Nucleus accumbens (tissue), 56 donors: ENCODE measurements at places on chromosomes 5 and 9.

DNA sequence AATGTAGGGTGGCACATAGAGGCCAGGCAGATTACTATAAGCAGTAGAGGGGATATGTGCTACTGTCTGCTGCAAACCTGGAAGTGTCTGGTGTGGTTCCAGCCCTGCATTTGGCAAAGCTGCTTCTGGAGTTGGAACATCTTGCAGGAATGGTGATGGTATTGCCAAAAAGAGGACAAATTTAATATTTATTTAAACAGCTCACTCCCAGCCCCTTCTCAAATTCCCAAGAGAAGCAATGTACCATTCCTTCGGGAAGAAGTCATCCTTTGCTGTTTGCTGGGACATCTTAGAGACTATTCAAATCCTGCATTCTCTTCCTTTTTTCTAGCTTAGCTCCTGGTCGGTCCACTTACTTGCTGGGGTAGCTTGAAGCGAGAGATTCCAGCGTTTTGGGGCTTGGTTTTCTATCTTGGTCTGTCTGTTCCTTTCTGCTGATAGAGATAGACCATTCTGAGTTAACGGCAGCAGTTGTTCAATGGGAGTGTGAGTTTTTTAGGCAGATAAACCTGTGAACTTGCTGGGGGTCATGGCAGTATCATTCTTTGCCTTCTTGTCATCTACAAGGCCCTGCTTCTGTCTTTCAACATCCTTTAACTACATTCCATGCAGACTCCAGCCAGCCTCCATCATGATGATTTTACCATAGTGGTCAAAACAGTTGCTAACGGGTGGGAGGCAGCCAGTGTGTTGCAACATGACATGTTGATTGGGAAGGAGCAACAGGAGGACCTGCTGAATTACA lies 69.9 kb downstream of the RCL1 start:
- DNase-seq = no peak

DNA sequence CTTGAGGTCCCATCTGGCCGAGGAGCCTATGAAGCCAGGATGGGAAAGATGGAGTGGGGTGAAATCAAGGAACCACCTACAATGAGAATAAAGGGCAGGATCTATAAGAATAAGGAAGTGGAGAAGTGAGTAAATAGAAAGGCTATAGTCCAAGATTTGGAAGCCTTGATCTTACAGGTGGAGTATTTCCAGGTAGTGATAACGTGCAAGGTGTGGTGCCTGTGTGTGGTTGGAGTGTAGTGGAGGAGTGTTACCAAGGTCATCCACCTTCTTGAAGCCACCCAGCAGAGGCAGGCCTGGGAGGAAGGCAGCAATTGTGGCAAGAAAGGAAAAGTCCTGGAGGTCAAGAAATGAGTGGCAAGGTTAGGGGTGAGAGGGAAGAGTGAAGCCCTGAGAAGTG lies 72.9 kb downstream of the IQGAP2 start:
- DNase-seq = no peak

- no peak for DNase-seq
Measured at GRCh38 chr5:65172486-65173129, 309.1 kb downstream of the ADAMTS6 start.

- DNase-seq = no peak
Measured at GRCh38 chr5:104247260-104247659, 684.7 kb upstream of the NUDT12 start.

DNA sequence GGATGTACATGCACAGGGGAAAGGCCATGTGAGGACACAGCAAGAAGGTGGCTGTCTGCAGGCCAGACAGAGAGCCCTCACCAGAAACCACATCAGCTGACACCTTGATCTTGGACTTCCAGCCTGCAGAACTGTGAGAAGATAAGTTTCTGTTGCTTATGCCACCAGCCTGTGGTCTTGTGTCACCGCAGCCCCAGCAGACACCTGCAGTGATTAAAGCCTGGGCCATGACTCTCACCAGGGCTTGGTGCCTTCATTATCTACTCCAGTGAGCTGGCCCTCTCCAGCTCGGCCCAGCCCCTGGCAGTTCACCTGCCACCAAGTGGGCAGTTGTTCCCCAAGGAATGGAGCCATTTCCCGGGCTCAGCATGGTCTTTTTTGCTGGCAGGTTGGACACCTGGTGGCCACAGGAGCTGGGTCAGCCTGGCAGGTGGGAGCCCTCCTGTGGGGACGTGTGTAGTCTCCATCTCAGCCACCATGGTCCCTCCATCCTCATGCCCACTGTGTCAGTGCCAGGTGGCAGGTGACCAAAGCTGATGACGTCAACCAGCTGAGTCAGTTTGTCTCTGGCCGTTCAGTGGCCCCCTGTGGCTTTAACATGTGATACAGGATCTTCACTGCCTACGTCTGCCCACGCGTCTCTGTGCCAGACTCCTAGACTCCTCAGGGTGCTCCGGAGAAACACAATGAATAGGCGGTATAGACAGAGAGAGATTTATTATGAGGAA lies 99.9 kb upstream of the PPP1R26 start:
- DNase-seq = no peak

DNA sequence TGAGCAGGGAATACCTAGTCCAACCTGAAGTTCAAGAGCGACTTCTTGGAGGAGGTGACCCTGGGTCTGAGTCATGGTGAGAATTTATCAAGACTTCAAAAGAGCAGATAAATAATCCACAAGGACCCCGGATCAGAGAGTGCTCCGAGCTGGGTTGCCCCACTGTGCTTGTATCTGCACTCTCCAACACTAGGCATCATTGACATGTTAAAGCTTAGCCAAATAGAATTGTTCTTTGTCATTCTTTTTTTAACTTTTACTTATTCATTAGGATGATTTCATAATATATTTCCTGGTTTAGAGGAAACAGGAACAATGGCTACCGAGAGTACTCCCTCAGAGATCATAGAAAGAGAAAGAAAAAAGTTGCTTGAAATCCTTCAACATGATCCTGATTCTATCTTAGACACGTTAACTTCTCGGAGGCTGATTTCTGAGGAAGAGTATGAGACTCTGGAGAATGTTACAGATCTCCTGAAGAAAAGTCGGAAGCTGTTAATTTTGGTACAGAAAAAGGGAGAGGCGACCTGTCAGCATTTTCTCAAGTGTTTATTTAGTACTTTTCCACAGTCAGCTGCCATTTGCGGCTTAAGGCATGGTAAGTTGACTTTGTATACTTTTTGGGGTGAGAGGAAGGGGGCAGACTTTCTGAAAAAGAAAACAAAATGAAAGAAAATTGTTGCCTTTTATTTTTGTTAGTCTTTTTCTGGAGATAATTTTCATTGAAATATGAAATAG lies at the start of gene CARD6:
CARD6 (plus strand) TSS at position 300 of the 738 bp plus-strand sequence; CDS start at position 316, 16 bp downstream.
- no peak for DNase-seq

- DNase-seq = no peak
Measured at GRCh38 chr5:157816682-157817386, 42.1 kb downstream of the CLINT1 start.

GRCh38 chr9:109232449-109233237 lies 65.6 kb upstream of the FRRS1L start:
- DNase-seq = peak; percentile 22

- peak; percentile 10 for DNase-seq
Measured at GRCh38 chr9:134055981-134056461, 11.8 kb downstream of the BRD3 start.

DNA sequence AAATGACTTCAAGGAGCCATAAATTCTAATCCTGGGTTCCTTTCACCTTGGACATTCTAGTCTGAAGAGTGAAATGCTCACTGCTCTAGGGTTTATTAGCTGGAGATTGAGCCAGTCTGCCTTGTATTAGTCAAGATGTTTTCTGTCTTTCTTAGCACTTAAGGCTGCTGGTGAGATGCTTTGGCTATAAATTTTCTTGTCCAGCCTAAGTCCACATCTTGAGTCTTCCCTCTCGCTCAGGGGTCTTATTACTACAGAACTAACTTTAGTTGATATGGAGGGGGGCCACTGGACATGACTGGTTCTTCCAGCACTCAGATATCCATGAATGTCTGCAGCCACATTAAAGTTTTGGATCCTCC lies 316.4 kb downstream of the ARHGAP26 start:
- DNase-seq = no peak

GRCh38 chr9:34557426-34558321 lies 31.9 kb downstream of the CNTFR start:
- DNase-seq = no peak

DNA sequence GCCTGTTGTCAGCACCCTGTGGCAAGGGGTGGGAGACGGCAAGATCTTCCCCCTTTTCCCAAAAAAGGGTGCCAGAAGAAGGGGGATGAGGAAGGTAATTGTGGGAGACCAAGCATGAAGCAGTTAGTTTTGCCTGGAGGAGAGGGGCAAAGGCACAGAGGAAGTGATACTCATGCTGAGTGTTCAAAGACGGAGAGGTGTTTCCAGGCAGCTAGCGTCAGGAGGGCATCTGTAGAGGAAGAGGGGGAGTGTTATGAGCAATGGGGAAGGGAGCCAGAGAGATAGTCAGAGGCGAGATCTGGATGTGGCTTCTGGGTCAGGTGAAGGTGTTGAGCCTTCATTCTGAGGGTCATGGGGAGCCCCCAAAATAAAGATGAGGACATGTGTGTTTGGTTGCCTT lies 26.9 kb upstream of the ADAM19 start:
- no peak for DNase-seq

DNA sequence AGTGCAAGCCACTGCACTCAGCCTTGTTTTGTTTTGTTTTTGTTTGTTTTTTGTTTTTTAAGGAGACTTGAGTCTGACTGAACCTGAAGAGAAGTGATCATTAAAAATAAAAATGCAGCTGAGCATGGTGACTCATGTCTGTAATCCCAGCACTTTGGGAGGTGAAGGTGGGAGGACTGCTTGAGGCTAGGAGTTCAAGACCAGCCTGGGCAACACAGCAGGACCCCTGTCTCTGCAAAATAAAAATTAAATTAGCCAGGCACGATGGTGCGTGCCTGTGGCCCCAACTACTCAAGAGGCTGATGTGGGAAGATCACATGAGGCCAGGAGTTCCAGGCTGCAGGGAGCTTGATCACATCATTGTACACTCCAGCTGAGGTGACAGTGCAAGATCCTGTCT lies 6.2 kb downstream of the SLC1A1 start:
- DNase-seq = no peak

DNA sequence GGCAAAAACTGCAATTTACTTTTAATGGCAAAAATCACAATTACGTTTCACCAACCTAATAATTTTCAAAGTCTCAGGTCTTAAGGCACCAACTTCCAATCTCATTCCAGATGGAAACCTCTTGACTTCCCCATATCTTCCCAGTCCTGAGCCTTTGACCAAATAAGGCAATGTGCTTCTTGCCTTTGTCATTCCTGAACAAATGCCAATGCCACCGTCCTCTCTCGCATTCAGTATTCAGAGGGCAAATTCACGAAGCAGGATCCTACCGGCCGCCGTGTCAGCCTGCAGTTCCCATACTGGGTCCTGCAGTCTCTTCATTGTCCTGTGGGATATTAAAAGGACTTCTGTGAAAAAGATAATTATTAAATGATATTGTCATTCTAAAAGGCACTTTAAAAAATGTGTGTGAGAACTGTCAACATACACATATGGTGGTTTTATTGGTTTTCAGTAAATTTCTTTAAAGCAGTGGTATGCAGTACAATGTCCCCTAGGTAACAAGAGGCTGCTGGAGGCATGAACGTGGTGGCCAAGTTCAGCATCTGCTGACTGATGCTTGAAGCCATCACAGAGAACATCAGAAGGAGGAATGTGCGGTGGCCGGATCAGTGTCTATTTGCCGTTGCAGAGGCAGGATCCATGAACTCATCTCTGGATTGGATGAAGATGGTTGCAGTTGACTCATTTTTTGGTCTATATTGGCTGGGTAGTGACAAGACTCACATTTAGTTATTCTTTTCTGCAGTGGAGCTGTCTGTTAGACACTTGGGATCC lies 101.4 kb upstream of the IRX4 start:
- no peak for DNase-seq

GRCh38 chr9:35907711-35908503 lies 1.4 kb upstream of the SPAAR start:
- DNase-seq = no peak

DNA sequence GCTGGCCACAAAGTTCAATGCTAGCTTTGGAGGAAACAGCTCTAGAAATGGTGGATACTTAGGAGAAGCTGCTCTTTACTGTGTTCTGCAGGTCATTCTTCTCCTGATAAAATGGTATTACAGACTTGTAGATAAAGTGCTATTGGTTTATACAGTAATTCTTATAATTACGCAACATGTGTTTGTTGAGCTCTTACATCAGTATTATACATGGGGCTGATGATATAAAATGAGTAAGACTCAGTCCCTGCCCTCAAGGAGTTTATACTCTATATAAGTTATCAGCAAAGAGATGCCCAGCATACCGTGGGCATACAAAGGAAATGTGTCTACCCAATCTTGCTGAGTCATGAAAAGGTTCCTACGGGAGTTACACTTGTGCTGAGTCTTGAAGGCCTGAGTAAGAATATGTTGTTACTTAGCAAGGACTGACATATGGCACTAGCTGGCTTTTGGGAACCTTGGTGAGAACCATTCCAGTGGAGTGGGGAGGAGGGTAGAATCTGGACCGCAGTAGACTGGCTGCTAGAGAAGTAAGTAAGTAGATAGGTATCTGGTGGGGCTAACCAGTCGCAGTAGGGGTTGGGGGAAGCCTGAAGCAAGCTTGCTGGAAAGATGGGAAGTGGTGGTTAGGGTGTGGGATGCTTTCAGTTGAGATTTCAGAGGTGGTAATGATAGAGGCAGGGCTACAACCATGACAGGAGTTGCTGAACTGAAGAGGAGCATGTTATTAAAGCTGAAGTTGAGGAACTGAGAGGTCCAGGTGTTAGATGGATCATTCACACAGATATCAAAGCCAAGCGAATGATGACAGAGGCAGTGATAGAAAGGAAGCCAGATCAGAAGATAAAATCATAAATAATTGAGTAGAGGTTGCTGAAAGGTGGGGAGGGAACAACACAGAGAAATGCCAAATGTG lies 11.1 kb upstream of the TTC23L start:
- no peak for DNase-seq

DNA sequence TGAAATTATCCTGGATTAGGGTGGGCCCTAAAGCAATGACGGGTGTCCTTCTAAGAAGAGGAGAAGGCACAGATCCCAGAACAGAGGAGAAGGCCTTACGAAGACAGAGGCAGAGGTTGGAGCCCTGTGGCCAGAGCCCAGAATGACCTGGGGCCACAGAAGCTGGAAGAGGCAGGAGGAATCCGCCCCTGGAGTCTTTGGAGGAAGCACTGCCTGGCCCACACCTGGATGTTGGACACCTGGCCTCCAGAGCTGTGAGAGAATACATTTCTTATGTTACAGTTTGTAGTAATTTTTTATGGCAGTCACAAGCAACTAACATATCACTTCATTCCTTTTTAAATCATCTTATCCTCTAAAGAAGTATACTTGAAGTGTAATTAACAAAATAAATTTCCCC lies 8.5 kb downstream of the MRPL36 start:
- DNase-seq = no peak

DNA sequence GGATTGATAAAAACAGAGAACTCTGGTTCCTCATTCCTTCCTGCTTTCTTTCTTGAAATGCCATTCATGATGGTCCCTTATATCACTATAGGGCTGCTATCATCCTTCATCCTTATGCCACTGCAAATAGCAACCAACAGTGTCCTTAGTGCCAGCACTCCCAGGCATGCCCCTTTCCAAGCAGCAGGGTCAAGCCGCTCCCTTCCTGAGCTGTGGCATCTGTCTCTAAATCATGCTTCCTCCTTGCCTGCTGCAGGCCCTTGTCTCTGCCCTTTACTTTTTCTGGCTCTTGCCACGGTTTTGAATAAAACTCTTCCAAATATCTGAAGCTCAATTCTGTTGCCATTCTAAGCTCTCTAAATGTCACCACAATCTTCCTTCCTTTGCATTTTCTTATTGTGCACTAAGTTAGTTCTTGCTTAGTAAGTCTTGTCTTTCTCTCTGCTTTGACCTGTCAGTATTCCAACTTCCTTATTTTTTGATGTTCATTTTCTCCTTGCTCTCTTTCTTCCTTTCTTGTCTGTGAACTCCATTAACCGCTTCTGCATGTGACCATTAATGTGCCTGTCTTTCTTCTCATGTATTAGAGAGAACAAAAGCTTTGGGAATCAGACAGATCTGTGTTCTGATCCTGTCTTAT lies 19.9 kb downstream of the TLR4 start:
- no peak for DNase-seq
